Activated naive CD4-positive, alpha-beta T cell treated with anti-CD3 and anti-CD28 coated beads for 36 hours (primary cell): ENCODE measurements at places on chromosomes 2 and 18. TPM values are rescaled to one million over a fixed set of nuclear protein-coding genes. Genes with fewer than 3 reads are reported as not detected.

DNA sequence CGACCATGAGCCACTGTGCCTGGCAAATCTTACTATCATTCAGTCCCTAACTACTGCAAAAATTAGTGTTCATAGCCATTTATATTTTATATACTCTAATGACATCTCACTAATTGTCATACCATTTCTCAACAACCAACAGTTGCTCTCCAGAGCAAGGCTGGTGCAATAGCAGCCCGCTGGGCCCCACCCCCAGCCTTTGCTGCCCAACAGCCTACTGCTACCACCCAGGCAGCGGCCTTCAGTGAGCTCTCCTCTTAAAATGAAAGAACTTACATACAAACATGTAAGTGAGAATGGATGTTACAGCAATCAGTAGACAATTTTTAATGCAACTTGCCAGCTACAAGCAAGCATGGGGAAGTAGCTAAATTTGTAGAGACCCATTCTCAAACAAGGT, 90.5 kb downstream of the HNRNPLL start:
- no peaks in the 10 kb centered on the region for H3K27me3 ChIP-seq
- no peak for DNase-seq
- no peaks in the 10 kb centered on the region for H3K4me1 ChIP-seq
- no peak overlapping the region for H3K4me3 ChIP-seq
- H3K27ac ChIP-seq: no peak overlapping the region

DNA sequence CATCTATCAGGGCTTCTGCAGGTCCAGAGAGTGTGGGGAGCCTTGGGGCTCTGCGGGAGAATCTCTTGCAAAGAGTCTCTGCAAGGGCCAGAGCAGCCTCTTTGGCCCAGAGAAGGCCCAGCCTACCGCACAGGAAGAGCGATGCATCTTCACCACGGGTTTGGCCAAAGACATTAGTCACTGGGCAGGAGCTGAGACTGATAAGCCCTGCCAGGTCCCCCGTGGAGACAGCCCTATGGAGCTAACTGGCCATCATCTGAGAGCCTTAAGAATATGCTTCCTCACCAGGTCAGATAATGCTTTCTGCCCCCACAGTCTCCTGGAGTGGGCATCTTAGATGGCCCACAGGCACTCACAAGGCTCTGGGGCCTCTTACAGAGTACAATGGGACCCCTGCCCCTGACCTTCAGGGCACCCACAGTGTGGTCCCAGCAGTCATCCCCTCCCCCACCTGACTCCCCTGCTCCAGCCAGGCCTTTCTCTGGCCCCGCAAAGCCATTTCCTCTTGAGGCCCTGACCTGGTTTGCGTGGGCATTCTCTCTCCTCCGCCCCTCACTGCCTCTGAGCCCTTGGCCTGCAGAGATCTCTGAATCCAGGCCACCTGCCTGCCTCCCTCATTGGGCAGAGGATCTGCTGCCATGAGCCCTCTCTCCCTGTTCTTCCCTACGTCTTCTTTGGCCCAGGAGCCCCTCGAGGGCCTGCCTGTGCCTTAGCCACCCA, 31.9 kb upstream of the MAPRE3 start:
- DNase-seq: no peak
- H3K36me3 ChIP-seq: no peaks in the 10 kb centered on the region
- peaks cover 2% of the 10 kb centered on the region for H3K4me1 ChIP-seq
- no peak overlapping the region for H3K4me3 ChIP-seq

GRCh38 chr2:224976629-224977525, 65.4 kb downstream of the DOCK10 start:
- no peak overlapping the region for H3K27ac ChIP-seq
- no peak for DNase-seq
- no peak overlapping the region for H3K4me3 ChIP-seq
- peaks cover 4% of the 10 kb centered on the region for H3K36me3 ChIP-seq
- peaks cover 57% of the 10 kb centered on the region for H3K4me1 ChIP-seq
- no peaks in the 10 kb centered on the region for H3K27me3 ChIP-seq

DNA sequence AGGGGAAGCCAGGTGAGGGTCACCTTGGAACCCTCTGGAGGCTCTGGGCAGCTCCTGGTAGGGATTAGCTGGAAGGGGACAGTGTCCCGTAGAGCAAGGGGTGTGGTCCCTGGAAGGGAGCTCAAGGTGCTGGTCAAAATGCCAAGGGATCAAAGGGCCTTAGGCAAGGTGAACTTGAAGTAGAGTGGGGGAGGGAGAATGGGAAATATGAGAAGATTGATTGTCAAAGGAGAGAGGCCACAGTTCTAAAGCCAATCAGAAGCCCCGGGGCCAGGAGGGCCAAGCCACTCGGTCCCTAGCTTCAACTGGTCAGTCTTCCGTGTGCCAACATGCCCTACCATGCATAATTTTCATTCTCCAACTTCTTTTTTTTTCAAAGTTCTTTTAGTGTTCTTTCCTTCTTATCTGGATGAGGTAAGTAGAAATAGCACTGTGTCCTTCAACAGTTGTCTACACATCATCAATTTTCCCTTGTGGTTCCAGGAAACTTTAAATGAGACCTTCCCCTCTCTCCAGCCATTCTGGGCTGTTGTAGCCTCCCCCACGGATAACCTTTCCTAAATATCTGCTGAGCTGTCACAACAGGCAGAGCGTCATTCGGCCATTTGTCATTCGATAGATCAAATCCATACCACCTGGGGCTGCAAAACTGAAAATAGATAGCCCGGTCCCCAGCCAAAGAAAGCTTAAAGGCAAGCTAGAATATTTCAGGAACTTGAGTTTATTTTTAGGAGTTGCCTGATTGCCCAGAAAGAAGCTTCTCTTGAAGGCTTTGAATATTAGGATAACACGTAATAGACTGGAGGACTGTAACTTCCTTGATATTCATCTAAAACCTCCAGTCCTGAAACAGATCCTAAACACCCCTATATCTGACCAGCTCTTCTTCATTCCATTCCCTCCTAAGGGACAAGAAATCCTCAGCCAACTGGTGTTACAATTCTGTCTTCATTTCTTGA, 83.3 kb downstream of the ALPK2 start:
- no peak for DNase-seq
- H3K36me3 ChIP-seq: no peaks in the 10 kb centered on the region
- H3K27me3 ChIP-seq: no peaks in the 10 kb centered on the region

DNA sequence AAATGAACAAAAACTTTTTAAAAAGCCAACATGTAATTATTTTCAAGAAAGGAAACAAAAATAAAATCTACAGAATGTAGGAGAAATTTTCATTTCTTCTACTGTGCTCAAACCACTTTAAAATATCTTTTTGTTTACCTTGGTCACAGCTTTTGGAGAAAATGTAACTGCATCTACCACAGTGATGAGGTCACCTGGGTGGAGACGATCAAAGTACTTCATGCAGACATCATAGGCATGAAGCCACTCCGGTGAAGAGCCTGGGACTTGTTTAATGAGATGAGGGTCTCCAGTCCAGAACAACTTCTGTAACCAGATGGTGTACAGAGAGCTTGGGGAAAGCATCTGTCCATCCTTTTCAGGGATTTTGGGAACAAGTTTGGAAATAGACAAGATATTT, 285.8 kb downstream of the NBAS start:
- no peaks in the 10 kb centered on the region for H3K27me3 ChIP-seq
- no peak for DNase-seq
- no peak overlapping the region for H3K4me3 ChIP-seq
- H3K27ac ChIP-seq: no peak overlapping the region
- H3K4me1 ChIP-seq: no peaks in the 10 kb centered on the region
- peaks cover 43% of the 10 kb centered on the region for H3K36me3 ChIP-seq

DNA sequence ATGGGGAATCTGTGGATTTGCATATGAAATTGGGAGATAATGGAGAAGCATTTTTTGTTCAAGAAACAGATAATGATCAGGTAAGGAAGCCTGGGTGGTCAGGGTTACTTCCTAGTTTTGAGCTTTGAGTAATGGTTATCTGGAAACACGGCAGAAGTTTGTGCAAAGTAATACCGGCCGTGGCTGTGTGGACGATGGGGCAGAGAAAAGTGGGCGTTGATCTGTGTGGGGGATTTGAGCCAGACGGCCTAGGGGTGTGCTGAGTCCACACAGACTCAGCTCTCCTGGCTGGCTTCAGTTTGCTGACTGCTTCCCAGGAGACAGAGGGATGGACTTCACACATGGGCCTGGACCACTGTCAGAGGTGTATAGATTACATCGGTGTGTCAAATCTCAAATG, 21.3 kb downstream of the LPIN1 start:
- H3K27me3 ChIP-seq: no peaks in the 10 kb centered on the region
- H3K4me1 ChIP-seq: peaks cover 3% of the 10 kb centered on the region
- H3K36me3 ChIP-seq: peaks cover 63% of the 10 kb centered on the region

DNA sequence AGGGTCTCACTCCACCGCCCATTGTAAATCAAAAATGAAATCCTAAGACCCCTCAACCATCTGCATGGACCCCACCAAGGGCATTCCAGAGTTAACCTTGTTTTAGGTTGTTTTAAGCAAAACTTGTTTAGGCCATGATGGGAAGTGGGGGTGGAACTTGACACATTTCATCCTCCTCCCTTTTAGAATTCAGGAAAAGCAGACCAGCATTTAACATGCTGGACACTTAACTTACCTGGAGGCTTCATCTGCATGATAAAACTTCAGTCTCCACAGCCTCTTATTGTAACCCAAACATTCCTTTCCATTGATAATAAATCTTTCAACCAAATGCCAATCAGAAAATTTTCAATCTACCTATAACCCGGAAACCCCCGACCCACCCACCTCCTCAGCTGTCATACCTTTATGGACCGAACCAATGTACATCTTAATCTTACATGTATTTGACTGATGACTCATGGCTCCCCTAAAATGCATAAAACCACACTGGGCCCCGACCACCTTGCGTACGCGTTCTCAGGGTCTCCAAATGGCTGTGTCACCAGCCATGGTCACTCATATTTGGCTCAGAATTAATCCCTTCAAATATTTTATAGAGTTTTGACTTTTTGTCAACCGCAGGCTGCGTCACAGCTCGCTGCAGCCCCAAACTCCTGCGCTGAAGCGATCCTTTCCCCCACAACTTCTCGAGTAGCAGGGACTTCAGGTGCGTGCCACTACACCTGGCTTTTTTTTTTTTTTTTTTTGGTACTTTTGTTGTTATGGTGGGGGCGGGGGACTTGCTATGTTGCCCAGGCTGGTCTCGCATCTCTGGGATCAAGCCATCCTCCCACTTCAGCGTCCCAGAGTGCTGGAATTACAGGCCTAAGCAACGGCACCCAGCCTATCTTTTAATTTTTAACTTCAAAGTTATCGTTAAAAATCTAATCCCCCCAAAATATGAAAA, 917 bp downstream of the MPPE1 start:
- H3K4me1 ChIP-seq: peaks cover 28% of the 10 kb centered on the region
- peak; percentile 9 for DNase-seq
- H3K27me3 ChIP-seq: no peaks in the 10 kb centered on the region
- peak overlapping the region; percentile 89 for H3K4me3 ChIP-seq

GRCh38 chr18:79910563-79911343, 40.7 kb downstream of the SLC66A2 start:
- no peaks in the 10 kb centered on the region for H3K27me3 ChIP-seq
- DNase-seq: no peak
- H3K36me3 ChIP-seq: peaks cover 19% of the 10 kb centered on the region
- H3K4me1 ChIP-seq: peaks cover 31% of the 10 kb centered on the region
- no peak overlapping the region for H3K4me3 ChIP-seq
- no peak overlapping the region for H3K27ac ChIP-seq

PSMA8 gene
- 2.1 TPM for total RNA-seq

SERPINB4 gene
- total RNA-seq: not detected

FAM161A gene
- total RNA-seq: 4.0 TPM

SLC14A1 gene
- 0.26 TPM for total RNA-seq

IER3IP1 gene
- total RNA-seq: 10.0 TPM
